Endodermal cell (in vitro differentiated cells): ENCODE measurements at places on chromosomes 16 and 17. TPM values are rescaled to one million over a fixed set of nuclear protein-coding genes. Genes with fewer than 3 reads are reported as not detected.

TBC1D3B gene
- total RNA-seq, result 8.2 to 13.9 TPM (median 13.1 TPM) in 3 replicates

SMTNL2 gene
- total RNA-seq, result 0.46 to 1.2 TPM (median 0.51 TPM) in 3 replicates

DHRS7C gene
- not detected in 2 replicates for total RNA-seq

RAC3 gene
- 41.5 to 50.0 TPM (median 45.7 TPM) in 3 replicates for total RNA-seq

CANT1 gene
- total RNA-seq, result 29.6 to 61.8 TPM (median 60.2 TPM) in 3 replicates

CD300LB gene
- not detected in 2 replicates for total RNA-seq

CTF1 gene
- 3.1 and 3.5 TPM in 2 replicates for total RNA-seq

GPR139 gene
- total RNA-seq, result not detected in 2 replicates
